ENCODE measurements at places on chromosomes 12 and 14.

DNA sequence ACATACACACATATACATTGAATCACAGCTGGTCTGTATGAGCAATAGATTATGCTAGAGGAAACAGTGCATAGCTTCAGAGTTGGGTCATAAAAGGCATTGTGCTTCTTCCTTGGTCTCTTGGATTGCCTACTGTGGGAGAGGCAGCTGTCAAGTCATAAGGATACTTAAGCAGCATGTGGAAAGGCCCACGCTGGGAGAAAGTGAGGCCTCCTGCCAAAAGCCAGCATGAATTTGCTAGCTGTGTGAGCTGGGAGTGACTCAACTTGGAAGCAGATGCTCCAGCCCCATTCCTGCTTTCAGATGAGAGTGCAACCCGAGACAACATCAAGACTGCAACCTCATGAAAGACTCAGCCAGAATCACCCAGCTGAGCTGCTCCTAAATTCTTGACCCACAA, 311.9 kb upstream of the TBX3 start:
- no peaks in the 10 kb centered on the region for H3K4me1 ChIP-seq
- no peaks in the 10 kb centered on the region for H3K36me3 ChIP-seq
- H3K27ac ChIP-seq = no peak overlapping the region
- H3K27me3 ChIP-seq = no peaks in the 10 kb centered on the region
- H3K4me3 ChIP-seq = no peak overlapping the region

DNA sequence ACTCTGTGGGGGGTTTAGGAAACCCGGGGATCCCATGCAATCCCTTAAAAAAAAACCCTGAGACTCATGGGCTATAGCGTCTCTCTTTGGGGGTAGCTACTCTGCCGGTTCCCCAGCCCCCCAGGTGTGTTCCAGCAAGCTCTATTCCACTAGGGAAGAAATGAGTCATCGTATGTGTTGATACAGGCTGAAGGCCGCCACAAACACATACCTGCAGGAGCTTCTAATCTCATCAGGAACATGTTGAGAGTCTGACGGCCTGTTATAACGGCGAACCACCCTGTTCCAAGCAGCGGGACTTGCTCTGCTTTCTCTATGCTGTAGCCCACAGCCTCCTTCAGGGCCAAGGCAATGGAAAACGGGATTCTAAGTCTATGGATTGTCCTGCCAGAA, 977 bp upstream of the KRT5 start:
- no peaks in the 10 kb centered on the region for H3K4me1 ChIP-seq
- peaks cover 37% of the 10 kb centered on the region for H3K27me3 ChIP-seq
- no peak for DNase-seq
- no peaks in the 10 kb centered on the region for H3K36me3 ChIP-seq
- H3K27ac ChIP-seq = no peak overlapping the region
- H3K4me3 ChIP-seq = no peak overlapping the region

- no peak for DNase-seq
- H3K27ac ChIP-seq = no peak overlapping the region
- peaks cover 7% of the 10 kb centered on the region for H3K4me1 ChIP-seq
- H3K36me3 ChIP-seq = no peaks in the 10 kb centered on the region
Measured at GRCh38 chr14:76349993-76350392, 25.9 kb upstream of the ESRRB start.

GRCh38 chr14:85822236-85822635, 292.3 kb downstream of the FLRT2 start:
- H3K4me3 ChIP-seq = no peak overlapping the region
- H3K27ac ChIP-seq = no peak overlapping the region
- H3K4me1 ChIP-seq = no peaks in the 10 kb centered on the region
- DNase-seq = no peak
- H3K27me3 ChIP-seq = no peaks in the 10 kb centered on the region
